Type B pancreatic cell (in vitro differentiated cells): ENCODE measurements at places on chromosomes 4 and X. TPM values are rescaled to one million over a fixed set of nuclear protein-coding genes. Genes with fewer than 3 reads are reported as not detected.
A peak's percentile ranks its signal among the peaks of the same experiment; 100 is the strongest.

GRCh38 chr4:147683188-147683591 is 773 bp downstream of the PRMT9 start:
- no peak for DNase-seq
- H3K27ac ChIP-seq: peak overlapping the region; percentile 93
- peaks cover 3% of the 10 kb centered on the region for H3K36me3 ChIP-seq
- H3K4me1 ChIP-seq: peaks cover 11% of the 10 kb centered on the region
- peak overlapping the region; percentile 93 for H3K4me3 ChIP-seq
- peaks cover 3% of the 10 kb centered on the region for H3K27me3 ChIP-seq

DNA sequence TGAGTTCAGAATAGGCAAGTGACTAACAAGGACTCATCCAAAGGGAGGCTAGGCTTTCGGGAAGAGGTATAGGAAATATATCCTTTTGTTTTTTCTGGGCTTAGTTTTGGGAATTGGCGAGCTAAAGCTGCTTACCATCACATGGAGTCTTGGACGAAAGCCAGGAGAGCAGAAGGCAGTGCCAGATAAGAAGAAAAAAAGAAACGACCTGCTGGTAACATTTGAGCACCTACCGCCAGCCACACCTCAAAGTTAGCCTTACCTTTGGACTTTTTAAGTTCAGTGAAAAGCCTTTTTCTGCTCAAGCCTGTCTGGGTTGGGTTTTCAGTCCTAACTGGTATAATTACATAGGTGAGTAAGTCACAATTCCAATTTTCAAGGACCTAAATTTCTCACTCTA is 85.1 kb upstream of the LCORL start:
- H3K4me3 ChIP-seq: no peak overlapping the region
- H3K27ac ChIP-seq: no peak overlapping the region
- H3K4me1 ChIP-seq: peaks cover 3% of the 10 kb centered on the region

- no peak overlapping the region for H3K4me3 ChIP-seq
- no peak overlapping the region for H3K27ac ChIP-seq
- DNase-seq: no peak
- H3K36me3 ChIP-seq: no peaks in the 10 kb centered on the region
- peaks cover 17% of the 10 kb centered on the region for H3K4me1 ChIP-seq
Measured at GRCh38 chr4:188619456-188620149, 480.4 kb downstream of the TRIML1 start.

- DNase-seq: no peak
- H3K27ac ChIP-seq: no peak overlapping the region
- H3K27me3 ChIP-seq: no peaks in the 10 kb centered on the region
Measured at GRCh38 chr4:153771046-153771445, 11.2 kb upstream of the RNF175 start.

Gene FDCSP
- not detected in 2 replicates for total RNA-seq

Gene HTN3
- not detected in 2 replicates for total RNA-seq

Gene SPIN2B
- total RNA-seq: 12.0 and 16.4 TPM in 2 replicates

Gene SUPT20HL2
- total RNA-seq: not detected in 2 replicates
